ENCODE measurements at places on chromosomes 5 and 9. TPM values are rescaled to one million over a fixed set of nuclear protein-coding genes. Genes with fewer than 3 reads are reported as not detected.
A peak's percentile ranks its signal among the peaks of the same experiment; 100 is the strongest.

DNA sequence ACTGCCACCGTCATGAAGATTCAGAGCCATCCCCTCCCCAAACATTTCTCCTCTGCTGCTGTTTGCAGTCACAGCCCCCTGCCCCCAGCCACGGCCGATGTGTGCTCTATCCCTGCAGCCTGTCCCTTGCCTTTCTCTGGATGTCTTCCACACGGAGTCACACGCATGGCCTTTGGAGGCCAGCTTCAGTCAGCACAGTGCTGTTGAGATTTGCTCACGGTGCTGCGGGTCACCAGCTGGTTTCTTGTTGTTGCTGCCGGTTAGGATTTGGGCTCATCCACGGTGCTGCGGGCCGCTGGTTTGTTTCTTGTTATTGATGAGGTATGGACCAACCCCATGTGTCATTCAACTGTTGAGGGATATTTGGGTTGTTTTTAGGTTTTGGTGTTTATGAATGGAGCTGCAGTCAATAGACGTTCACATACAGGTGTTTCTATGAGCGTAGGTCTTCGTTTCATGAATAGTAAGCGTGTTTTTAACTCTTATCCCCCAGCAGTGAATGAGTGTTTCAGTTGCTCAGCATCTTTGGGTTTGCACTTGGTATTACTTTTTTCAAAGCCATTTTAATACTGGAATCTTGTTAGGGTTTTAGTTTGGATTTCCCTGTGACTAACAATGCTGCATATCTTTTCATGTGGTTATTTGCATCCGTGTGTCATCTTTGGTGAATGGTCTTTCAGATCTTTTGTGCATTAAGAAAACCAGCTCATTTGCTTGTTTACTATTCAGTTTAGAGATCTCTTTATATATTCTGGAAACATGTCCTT lies 57.6 kb downstream of the AHRR start:
- peak; percentile 25 for DNase-seq

- no peak for DNase-seq
Measured at GRCh38 chr9:135544981-135545635, 818 bp upstream of the OBP2A start.

DNA sequence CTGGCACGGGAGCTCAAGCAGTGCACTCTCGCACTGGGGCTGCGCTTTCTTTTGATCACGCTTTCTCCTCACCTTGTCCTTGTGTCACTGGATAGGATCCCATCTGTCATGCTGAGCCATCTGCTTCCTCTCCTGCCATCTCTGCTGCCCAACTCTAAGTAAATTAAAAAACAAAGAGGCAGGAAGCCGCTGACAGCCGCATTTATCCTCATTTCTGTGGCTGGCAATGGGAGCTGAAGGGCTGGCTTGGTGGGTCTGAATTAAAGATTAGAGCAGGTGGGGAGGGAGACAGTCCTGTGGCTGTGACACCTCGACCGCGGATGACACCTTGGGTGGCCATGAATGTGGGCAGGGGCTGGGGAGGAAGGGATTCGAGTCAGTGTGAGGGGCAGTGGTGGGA lies 159.2 kb upstream of the ALDH1B1 start:
- DNase-seq: no peak

- no peak for DNase-seq
Measured at GRCh38 chr5:149883550-149883949, 61.0 kb downstream of the PDE6A start.

DNA sequence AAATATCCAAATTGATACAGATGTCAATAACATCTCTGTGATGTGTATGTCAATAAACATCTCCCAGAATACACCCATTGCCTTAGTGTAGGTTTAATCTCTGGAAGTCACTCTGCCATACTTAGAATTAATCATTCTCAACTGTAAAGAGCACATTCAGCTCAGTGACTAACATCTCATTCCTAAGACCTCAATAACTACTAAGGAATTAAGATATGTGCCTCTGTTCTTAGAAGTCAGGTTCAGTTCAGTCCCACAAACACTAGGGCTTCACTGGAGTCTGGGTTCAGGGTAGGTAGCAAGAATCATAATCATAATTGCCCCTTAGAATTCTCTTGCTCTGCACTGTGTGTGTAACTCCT lies 31.7 kb downstream of the UGCG start:
- no peak for DNase-seq

- no peak for DNase-seq
Measured at GRCh38 chr9:81146241-81146640, 543.1 kb downstream of the TLE1 start.

- no peak for DNase-seq
Measured at GRCh38 chr5:75199946-75200345, 36.7 kb downstream of the ANKRD31 start.

DNA sequence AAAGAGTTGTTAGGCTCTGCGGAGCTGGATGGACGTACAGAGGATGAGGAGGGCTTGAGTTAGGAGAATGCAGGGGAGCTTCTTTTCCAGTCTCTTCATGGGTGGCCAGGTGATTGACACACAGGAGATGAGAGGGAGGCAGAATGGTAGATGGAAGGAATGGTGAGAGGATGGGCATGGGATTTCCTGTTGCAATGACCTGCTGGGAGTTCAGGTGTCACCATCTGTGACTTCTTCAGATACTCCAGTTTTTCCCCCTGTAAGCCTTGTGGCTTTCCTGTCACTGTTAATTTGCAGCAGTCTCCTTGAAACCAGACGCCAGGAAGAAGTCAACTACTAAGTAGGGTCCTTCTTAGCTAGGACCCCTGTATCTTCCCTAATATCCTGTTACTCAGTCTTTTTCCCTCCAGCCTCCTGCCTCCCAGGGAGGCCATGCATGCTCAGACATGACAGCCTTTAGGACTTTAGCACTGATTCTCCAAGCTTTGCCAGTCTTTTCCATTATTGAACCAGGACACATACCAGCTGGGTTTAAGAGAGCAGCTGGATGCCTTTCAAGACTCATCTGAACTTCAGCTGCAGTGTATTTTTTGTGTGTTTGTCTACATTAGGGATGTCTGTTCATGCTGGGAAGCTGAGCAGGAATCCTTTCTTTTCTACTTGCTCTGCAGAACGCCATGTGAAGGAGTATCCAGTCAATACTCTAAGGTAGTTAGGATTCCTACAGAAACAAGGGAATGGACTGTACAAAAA lies 67.2 kb upstream of the CD180 start:
- no peak for DNase-seq

The PCDHGB5 gene
- not detected for total RNA-seq

DNA sequence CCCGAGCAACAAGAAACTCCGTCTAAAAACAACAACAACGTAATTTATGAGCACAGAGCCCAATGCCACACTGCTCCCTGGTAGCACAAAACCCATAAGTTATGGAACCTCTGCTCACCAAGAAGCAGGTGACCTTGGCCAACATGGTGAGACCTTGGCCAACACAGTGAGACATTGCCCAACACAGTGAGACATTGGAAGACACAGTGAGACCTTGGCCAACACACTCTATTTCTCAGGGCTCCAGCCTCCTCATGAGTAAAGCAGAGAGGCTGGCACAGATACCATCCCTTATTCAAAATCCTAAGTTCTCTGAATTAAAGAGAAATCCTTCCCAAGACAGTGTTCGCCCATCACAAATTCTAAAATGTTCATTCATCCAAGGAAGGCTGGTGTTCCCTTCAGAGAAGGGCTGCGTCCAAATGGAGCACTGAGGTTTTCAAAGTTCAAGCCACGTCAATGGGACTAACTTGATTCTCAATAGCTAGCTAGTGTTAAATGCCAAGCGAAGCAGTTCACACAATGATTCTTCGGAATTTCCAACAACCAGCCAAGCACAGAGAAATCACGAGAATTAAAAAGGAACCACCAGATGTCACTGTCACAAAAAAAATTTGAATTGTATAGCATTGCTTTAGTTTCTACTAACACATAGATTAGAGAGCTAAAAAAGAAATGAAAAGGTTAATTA lies 29.5 kb downstream of the TTC39B start:
- DNase-seq: no peak
